GM04503 (cell line): ENCODE measurements at places on chromosomes 7 and 10.

DNA sequence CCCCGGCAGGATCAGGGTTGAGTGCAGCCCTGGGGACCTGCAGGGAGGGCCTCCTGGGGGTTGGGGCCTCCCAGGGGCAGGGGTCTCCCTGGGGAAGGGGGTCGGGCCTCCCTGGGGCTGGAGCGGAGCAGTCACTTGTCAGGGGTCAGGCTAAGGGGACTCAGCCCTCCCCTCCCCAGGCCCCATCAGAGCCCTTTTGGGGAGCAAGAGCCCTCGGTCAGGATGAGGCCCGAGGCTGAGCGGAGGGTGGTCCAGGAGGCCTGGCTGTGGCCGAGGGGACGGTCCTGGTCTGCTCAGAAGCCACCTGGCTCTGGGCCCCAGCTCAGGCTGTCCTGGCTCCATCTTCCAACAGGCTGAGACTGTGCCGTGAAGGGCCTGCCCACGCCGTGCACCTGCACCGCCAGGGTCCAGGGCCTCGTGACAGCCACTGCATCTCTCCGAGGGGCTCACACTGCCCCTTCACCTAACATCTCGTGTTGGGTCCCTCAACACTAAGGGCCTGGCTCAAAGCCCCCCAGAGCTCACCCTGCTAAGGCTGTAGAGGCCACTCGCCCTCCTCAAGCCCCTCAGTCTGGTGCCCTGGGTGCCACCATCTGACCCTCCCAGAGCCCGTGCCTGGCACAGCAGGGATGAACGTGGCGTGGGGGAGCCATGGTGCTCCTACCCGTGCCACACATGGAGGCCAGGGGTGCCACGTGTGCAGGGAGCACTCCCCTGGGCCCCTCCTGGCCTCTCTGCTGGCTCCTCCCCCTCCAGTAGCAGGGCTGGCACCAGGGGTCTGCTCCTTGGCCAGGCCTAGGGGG is 12.9 kb downstream of the BHLHA15 start:
- DNase-seq, result no peak

DNA sequence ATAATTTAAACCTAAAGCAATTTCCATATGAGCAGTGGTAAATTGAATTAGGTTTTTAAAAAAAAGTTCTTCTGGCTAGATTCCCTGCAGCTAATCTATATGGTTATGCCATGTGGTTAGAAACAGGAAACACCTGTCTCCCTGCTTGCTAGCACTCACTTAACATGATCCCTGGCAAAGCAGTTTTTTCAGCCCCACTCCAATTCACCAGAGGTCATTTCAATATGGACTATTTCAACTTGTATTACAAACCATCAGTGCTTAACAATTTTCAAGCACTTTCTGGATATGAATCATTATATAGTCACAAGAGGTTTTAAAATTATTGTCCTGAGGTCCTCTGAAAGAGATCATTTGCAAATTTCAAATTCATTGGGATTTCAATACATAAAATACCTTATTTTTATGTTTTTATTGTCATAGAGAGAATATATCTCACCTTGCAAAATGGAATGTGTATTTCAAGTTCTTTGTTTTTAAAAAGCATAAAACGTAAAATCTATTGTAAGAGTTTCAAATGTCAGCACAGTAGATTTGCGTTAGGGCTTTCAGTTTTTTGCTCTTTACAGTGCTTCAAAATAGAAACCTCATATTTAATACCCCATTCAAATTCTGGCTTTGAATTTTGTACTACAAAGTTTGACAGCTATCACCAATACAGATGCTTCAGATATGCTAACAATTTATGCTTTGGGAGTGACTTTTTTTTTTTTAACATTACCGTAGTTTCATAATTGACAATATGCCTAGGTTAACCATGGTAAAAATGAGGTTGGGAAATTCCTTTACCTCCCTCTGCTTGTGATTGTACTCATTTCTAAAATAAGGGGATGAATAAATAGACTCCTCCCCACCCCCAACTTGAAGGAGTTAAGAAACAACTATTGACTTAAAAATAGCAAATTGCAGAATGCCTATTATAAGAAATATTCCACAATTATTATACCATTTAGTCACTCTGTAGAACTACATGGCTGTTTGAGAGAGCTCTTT is 117.5 kb upstream of the HGF start:
- DNase-seq, result no peak

GRCh38 chr7:144908943-144909556 is 73.2 kb upstream of the TPK1 start:
- DNase-seq, result no peak

DNA sequence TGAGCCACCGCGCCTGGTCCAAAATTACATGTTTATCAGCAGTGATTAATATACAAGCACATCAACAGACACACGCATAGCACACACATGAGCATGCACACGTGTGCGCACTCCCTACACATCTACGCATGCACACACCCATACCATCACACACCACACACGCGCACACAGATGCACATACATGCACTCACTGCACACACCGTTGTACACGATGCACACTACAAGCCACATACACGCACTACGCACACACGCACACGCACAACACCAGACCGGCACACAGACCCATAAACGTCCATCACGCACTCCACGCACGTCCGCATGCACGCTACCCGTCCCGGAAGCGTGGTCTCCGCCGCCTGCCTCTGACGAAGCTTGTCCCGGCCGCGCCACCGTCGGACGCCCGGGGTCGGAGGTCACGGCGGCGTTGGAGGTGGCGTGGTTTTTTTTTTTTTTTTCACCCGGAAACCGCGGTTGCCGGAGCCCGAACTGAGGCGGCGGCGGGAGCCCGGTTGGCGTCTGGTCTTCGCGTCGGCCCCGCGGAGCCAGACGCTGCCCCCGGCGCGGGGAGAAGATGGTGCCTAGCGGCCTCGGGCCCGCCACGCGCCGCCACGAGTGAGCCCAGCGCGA is at the start of gene TMEM248:
Gene TMEM248, plus strand, starts transcription at position 457 of the 627 bp plus-strand sequence. CDS start 20,641 bp downstream, outside the sequence.
- peak; percentile 44 for DNase-seq

- peak; percentile 93 for DNase-seq
These were observed 18.7 kb upstream of the ARHGAP12 start for GRCh38 chr10:31947144-31947926.

- DNase-seq, result no peak
These were observed 157.2 kb upstream of the INSYN2A start for GRCh38 chr10:127353544-127353943.

DNA sequence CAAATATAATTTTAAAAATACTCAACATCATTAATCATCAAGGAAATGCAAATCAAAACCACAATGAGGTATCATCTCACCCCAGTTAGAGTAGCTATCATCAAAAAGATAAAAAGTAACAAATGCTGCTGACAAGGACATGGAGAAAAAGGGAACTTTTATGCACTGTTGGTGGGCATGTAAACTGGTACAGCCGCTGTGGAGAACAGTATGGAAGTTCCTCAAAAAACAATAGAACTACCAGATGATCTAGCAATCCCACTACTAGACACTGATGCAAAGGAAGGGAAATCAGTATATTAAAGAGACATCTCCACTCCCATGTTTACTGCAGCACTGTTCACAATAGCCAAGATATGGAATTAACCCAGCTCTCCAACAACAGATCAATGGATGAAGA is 384.5 kb downstream of the PLXDC2 start:
- DNase-seq, result no peak

DNA sequence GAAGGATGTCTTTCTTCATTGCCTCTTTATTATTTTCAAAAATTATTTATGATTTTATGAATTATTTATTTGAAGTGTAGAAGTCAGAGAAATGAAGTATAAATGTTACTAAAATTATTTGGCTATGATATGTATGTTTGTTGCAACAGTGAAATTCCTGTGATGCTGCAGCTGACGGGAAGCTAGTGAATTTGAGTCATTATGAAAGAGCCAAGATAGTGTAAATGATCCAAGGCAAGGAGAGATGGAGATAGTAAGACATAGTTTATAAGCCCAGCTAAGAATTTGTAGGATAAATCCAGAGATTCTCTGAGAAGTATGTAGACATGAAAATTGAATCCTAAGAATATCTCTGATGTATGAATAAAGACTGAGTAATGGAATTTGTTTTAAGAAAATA is 30.8 kb downstream of the CASD1 start:
- DNase-seq, result no peak

GRCh38 chr10:94617389-94617944 is 66.1 kb upstream of the CYP2C18 start:
- DNase-seq, result no peak

DNA sequence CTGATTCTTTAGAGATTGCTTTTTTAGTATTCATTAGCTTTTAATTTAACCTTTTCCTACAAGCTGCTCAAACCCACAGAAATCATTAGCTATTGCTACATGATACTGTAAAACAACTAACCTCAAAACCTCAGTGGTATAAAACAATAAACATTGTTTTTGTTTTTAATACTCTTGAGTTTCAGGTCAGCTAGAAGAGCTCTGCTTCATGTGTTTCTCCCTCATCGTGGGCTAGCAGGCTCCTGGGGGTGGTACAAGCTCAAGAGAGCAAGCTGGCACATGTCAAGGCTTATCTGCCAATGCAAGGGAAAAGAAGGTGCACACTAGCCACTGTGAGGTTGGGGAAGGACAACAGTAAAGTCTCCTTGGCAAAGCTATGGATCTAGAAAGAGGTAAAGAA is 232.9 kb upstream of the PHF14 start:
- DNase-seq, result no peak

- no peak for DNase-seq
These were observed 458.6 kb downstream of the PARD3 start for GRCh38 chr10:34356463-34356862.

DNA sequence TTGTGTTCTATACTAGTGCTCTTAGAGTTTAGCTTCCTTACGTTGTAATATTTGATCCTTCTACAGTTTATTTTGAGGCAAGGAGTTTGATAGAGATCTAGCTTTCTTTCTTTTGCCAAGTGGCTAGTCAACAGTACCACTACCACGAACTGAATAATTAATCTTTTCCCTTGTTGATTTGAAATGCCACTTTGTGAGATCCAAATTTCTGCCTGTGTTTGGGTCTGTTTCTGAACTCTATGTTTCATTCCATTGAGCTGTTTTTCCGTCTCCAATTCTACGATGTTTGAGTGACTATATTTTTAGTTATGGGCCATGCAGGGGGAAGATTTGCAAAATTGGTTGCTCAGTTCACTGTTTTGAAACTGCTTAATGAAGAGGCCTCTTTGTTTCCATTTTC is 134.7 kb downstream of the KIAA1217 start:
- no peak for DNase-seq

DNA sequence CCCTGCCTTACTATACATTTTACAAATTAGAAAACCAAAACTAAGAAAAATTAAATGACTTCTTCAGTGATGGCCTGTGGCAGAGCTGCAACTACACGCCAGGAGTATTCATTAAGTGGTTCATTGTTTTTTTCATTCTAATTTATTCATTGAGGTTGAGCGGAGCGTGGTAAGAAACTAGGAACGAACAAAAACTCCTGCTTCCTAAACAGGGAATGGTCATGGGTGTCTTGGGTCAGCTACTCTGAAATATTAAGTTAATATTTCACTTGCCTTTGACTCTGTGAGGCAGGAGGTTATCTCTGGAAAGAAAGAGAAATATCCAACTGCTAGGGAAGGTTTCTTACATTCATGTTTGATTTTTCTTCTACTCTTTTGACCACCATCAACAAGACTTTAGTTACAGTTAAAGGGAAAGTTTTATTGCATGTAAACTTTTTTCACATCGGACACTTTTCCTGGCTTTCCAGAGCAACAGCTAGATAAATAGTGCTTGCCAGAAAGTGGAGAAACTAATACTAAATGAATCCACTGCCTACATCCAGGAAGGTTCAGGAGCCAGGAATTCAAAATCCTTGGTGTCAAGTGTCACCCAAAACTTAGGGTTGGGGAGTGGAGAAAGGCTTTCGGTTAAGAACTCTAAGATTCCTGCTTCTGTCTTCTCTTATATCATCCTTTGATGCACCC is 896 bp upstream of the GNG11 start:
- no peak for DNase-seq

DNA sequence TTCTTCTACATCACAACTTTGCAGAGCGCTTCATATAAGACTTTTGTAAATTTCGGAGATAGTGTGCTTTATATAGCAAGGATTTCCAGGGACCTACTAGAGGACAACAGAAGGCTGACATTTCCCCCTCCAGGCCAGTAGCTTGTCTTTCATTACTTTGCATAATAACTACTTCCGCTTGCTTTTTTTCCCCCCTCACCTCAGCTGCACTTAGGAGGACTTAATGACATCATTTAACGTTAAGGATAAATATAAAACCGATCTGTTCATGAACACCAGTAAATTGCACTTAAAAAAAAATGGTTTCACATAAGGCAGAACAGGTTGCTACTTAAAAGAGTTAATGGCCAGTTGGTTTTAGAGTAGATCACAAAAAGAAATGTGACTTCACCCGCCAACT is 172.3 kb downstream of the AUTS2 start:
- DNase-seq, result no peak

DNA sequence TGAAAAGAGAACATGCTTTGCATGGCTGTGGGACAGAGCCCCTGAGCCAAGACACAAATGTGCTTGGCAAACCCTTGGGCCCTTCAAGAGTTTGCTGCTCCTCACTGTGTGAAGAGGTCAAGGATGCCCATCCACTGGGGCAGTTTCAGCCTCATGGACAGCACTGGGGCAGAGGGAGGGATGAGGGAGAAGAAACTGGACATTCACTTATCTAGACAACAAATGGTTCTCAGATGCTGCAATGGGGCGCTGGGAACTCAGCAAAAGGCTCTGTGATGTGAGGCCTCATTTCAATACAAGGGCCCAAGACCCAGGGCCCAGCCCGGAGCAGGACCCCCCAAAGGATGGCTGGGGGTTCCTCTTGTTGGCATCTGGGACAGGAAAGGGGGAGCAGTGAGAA is 49.1 kb downstream of the EBF3 start:
- DNase-seq, result no peak

DNA sequence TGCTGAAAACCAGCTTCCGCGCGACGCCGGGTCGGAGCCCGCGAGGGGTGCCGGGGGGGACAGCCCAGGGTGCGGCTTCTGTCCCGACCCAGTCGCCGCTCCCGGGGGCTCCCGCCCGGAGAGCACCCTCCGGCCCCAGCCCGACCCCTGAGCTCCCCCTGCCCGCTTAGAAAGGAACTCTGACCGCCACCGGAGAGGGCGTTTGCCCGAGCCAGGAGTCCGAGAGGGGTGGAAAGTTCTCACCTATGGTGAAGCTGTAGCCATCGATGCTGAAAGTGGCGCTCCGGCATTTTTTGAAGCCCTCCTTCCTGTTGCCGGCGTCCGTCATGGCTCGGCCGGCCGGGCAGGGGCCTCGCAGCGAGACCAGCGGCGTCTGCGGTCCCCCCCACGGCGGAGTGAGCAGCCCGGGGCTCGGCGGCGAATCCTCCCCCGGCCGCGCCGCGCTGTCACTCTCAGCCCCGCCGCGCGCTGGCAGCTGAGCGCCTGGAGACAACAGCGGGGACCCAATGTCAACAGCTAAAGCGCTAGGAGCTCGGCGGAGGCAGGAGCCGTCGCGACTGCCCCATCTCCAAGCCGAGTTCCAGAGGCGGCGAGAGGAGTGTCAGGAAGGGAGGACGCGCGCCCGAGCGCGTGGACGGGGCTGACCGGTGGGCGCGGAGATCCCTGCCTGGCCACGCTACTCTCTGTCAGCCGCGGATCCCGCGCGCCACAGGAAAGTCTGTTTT is 191.6 kb downstream of the LSM5 start:
- DNase-seq, result no peak

DNA sequence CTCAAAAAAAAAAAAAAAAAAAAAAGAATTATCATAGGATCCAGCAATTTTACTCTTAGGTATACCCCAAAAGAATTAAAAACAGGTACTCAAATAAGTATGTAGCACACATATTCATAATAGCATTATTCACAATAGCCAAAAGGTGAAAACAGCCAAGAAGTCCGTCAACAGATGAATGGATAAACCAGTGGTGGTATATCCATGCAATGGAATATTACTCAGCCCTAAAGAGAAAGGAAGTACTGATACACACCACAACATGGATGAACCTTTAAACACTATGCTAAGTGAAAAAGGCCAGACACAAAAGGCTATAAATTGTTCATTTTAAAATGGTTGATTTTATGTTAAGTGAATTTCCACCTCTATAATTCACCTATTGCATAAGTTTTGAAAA is 804.8 kb upstream of the AUTS2 start:
- no peak for DNase-seq
